Nephron progenitor cell (in vitro differentiated cells): ENCODE measurements at places on chromosomes 13 and 19.

GRCh38 chr13:66210677-66211076, 1019.5 kb downstream of the PCDH9 start:
- no peak for DNase-seq

DNA sequence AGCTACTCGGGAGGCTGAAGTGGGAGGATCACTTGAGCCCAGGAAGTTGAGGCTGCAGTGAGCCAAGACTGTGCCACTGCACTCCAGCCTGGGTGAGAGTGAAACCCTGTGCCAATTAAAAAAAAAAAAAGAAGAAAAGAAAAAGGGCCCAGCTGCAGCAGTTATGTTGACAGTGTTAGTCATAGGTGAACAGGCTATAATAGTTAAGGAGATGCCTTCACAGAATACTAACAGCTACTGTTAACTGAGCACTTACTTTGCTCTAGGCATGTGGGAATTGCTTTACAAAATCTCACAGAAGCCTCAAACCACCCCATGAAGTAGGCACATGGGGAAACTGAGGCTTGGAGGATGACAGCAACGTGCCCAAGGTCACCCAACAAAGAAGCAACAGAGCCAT, 3.9 kb downstream of the FBXO17 start:
- DNase-seq, result no peak

- no peak for DNase-seq
These were observed 5.3 kb downstream of the CARS2 start for GRCh38 chr13:110700641-110701040.

DNA sequence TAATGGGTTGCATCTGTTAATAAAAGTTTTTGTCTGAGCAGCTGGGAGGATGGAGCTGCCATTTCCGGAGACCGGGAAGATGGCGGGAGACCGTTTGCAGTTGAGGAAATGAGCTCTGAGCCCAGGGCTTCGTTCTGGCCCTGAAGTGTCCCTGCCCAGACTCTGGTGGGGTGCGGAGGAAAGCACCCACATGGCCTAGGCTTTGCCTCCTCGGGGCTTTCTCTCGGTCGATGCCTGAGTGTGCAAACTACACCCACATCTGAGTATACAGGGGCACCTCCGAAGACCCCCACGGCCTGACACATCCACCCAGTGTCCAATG, 15.6 kb upstream of the NANOS3 start:
- no peak for DNase-seq

GRCh38 chr13:27783111-27783510, 9.2 kb upstream of the GSX1 start:
- DNase-seq, result no peak

DNA sequence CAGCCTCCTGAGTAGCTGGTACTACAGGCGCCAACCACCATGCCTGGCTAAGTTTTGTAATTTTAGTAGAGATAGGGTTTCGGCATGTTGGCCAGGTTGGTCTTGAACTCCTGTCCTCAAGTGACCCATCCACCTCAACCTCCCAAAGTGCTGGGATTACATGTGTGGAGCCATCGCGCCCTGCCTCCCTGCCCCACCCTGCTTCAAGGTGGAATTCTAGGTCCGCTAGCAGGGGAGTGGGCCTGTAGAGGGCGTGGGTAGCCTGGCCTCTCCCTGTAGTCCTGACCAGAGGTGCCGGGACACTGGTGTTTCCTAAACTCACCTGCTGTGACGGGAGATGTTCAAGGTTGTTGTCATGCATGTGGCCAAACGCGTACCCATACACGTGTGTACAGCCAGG, 398 bp downstream of the SLC25A41 start:
- no peak for DNase-seq

- DNase-seq, result no peak
These were observed 169.8 kb upstream of the SPRY2 start for GRCh38 chr13:80510686-80511085.

DNA sequence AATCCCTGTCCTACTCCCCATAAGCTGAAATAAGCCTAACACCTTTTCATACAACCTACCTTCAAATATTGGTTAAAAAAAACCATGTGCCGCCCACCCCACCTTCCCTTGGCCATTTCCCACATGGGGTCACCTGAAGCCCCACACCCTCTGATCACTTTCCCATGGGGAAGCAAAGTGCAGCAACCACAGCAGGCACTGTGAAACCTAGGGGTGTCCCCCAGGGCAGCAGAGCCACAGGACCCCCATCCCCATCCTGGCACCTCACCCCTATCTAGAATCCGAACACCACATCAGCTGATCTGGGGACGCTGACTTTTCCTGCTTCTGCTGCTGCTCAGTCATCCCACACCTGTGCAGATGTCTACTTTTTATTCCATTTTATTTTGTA, 19.9 kb downstream of the CEACAM21 start:
- DNase-seq, result no peak
